CD8-positive, alpha-beta T cell (primary cell): ENCODE measurements at places on chromosomes 1 and 21. TPM values are rescaled to one million over a fixed set of nuclear protein-coding genes. Genes with fewer than 3 reads are reported as not detected.

GRCh38 chr1:48552420-48552819 is 80.4 kb upstream of the SPATA6 start:
- no peak for DNase-seq

DNA sequence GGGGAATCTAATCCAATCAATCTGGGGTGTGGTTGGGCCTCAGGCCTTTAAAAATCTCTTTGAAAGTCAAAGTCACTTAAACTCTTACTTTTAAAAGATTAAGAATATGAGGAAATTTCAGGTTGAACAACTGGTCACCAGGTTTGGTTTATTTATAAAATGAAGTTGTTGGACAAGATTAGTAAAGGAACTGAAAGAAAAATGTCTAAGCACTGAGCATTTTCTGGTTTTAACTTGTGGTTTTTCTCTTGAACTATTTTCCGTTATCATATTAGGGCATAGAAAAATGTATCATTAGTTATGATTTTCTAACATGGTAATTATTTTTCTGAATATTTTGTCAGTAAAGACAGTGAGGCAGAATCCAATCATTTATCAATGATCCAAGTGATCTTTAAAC is 49.6 kb downstream of the RGS2 start:
- DNase-seq: no peak

- no peak for DNase-seq
Observed at GRCh38 chr21:33168886-33169285, 60.9 kb upstream of the IFNAR2 start.

- DNase-seq: no peak
Observed at GRCh38 chr1:8516793-8517556, 199.1 kb downstream of the SLC45A1 start.

- DNase-seq: no peak
Observed at GRCh38 chr1:51294566-51295184, 35.7 kb downstream of the TTC39A start.

DNA sequence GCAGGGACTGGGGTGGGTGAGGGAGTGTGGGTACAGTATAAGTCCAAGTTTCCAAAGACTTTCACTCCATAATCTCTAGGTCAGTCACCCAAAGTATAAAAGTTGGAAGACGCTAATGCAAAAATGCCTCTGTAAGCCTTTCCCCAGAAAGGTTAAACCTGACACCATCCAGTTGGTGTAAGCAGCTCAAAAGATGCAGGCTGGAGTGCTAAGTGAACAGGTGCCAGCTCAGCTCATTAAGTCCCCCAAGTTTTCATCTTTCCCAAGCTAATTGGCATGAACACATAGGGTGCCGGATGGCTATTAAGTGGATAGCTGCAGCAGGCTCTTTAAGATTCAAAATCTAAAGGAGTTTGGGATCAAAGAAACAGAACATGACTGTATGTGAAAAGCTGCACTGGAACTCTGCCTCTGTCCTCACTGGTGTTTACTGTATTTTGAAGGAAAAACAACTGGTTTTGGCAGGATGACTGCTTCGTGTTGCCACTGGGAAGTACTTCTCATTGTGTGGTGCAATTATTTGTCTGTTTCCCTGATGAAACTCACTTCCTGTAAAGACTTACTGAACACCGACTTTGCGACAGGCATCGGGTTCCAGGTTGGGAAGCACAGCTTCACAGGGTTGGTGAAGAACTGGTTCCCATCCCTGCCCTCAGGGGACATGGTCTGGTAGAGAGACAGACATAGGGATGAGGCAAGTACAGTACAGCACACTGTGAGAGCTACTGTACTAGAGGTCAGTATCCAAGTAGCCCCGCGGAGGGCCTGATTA is 152.7 kb downstream of the DAB1 start:
- no peak for DNase-seq

DNA sequence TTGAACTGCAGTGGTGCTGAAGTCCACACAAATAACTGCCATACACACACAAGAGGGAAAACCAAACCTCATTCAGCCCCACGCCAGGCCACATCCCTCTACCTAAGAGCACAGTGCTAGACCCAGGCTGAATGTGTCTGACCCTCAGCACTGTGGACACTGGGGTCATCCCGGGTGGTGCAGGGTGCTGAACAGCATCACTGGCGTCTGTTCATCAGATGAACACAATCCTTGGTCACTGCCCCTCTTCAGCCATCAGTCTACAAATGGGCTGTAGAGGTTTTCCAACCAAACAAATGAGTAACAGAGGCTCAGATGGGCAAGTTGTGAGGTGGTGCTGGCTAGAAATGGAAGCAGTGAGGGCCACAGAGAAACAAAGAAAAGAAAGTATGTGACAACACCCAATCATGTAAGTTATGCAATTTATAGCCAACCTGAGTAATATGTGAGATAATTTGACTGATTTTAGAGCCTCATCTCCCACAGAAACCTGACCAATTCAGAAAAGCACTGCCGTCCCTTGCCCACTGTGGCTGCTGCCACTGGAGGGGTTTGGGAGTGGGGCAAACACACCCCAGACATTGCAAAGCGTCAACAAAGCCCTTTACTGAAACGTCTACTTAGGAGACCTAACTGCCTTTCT is 27.9 kb downstream of the GNB1 start:
- DNase-seq: no peak

DNA sequence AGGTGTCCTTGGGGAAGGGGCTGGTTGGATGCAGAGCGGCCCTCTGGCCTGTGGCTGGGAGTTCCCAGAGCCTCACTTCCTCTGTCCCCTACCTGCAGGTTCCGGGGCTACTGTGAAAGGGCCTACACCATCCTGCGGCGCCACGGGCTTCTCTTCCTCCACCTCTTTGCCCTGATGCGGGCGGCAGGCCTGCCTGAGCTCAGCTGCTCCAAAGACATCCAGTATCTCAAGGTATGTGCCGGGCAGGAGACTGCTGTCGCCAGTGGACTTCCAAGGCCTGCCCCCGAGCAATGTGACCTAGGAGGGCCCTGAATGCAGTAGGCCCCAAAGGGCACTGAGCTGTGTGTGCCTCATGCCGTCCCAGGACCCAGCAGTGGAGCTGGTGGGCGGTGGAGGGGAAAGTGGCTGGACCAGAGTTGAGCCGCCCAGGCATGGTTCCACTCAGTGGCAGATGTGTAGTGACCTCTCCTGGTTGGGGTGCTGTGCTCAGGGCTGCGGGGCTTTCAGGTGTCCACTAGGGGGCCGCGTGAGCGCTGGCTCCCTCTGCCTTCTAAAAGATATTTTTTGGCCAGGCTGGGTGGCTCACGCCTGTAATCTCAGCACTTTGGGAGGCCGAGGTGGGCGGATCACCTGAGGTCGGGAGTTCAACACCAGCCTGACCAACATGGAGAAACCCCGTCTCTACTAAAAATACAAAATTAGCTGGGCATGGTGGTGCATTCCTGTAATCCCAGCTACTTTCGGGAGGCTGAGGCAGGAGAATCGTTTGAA is 73.4 kb downstream of the PIK3CD start:
- DNase-seq: peak; percentile 59

- no peak for DNase-seq
Observed at GRCh38 chr1:25715888-25716287, 84.1 kb upstream of the SELENON start.

DNA sequence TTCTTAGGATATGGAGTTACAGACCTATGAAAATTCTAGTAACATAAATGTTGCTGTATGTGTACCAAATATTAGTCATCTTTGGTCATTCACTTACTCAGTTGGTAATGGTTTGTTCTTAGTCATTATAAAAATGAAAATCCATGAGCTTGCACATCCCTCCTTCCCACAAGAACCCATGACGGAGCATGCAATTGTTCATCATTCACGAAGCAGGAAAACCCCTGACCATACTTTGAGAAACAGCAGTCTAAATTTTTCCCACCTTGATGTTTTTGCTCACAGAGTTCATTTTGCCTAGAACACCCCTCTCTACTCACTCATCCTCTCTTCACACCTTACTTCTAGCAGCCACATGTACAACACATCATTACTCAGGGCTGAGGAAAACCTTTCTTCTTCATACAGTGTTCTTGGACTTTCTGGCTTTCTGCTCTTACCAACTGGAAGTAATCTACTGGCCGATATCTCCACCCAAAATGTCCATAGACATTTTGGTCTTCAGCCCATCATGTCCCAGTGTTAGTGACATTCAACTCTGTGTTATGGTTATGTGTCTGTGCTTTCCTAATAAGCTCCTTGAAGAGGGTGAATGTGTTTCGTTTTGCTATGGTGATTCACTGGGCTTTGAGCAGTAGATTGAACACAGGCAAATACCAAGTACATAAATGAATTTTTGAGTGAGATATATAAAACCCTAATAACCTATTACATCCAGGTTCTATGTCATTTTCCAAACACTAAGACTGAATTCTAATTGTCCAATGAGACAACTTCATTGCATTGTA is 189.9 kb downstream of the ZC3H11B start:
- DNase-seq: no peak

GRCh38 chr1:33347650-33347992 is 26.7 kb upstream of the A3GALT2 start:
- no peak for DNase-seq

GRCh38 chr21:41610042-41610839 is 102.3 kb upstream of the TMPRSS2 start:
- DNase-seq: no peak

DNA sequence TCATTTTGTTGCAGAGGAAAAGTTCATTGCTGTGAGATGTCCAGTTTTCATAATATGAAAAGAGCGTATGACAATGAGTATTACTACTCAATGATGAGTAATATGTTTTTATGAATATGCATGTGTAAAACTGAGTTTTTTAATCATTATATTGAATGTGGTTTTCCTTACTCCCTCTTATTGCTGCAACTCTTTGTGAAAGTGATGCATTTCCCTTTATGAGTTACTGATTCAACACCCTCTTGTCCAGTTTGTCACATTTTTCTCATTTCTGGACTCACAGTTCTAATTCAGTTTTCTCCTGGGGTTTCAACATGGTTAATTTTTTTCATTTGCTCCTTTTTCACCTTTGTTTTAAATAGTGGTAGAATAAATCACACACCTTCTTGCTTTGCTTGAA is 35.2 kb upstream of the KCNJ15 start:
- DNase-seq: no peak

DNA sequence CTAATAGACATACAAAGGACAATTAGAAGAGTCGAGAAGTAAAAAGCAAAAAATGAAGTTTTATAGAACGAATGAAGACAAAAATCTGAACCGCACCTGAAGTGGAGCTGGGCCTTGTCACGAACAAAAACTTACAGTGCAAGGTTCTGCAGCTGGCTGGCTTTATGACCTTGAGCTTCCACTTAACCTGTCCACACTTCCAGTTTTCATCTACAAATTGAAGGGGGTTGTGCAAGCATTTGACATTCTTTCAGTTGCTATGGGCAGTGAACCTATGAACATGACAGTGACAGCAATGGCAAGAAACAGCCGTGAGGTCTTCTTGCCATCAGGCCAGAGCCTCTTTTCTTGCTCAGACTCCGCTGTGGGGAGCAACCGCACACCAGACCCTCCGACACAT is 93.2 kb downstream of the DSCAM start:
- no peak for DNase-seq

DNA sequence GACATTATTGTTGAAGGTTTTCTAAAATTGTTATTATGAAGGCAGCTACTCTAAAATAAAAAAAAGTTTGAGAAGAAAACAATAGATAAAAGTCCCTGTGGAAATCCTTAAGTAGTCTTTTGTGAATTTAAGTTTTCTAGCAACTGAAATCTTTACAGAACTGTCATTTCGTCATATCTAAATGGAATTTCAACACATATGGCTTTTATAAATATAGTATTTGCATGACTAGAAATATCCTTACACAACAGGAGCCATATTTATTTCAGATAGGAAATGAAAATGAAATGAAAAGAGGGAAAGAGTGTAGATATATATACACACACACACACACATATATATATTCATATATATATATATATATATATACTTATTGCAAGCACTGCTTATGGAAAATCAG is 204.7 kb upstream of the RGS18 start:
- DNase-seq: no peak

GRCh38 chr1:184691719-184692324 is 62.8 kb downstream of the EDEM3 start:
- peak; percentile 19 for DNase-seq

DNA sequence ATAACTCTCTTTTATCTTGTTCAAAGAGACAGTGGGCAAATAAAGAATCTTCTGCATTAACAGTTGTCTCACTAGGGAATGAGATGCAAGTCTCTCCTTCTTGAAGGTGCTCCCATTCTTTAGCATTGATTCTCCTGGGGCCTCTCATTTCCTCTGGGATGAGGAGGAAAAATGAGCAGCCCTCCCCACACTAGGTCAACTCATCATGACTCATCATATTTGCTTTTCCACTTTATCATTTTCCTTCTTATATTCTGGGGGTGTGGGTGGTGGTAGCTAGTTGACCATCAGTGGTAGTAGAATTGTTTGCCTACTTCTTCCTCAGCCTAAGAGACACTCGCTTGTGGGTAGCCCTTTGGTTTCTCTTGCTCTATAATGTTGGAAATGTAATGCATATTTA is 182.0 kb upstream of the C1orf87 start:
- DNase-seq: no peak

GRCh38 chr1:30191154-30191702 is 532.2 kb downstream of the MATN1 start:
- DNase-seq: peak; percentile 47

DNA sequence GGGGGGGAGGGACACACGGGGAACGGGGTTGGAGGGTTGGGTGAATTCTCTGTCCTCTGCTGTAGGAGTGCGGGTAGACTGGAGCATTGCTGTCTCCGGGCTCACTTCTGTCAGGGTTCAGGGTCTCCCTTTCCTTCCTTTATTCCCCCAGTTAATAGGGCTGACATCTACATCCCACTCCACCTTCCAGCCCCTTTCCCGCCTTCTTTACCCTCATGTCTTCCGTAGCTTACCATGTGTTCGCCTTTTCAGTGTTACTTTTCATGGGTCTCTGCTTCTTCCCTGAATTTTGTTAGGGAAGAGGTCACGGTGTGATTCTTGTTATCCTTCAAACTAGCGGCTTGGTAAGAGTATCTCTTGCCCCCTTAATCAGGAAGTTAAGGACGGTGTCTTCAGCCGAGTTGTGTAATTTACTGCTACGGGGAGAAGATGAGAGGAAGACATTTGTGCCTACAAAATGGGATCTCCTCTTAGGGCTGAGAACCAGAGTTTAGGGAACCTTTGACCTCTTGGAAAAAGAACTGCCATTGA is 917 bp downstream of the RAP1A start:
- DNase-seq: no peak

Gene FCRL5
- 0.60 TPM for total RNA-seq

Gene CLEC20A
- total RNA-seq: not detected

Gene GBP2
- 125 TPM for total RNA-seq

Gene ITLN2
- not detected for total RNA-seq

Gene S100A7
- not detected for total RNA-seq

Gene CHRM3
- not detected for total RNA-seq

Gene OSCP1
- total RNA-seq: 1.8 TPM

Gene CNIH3
- 1.3 TPM for total RNA-seq

Gene NES
- total RNA-seq: not detected

Gene KCNJ15
- total RNA-seq: not detected

Gene RPRD2
- 31.8 TPM for total RNA-seq
